ENCODE measurements at places on chromosomes 4 and X.

GRCh38 chrX:119482041-119482440 lies 13.8 kb downstream of the SLC25A5 start:
- DNase-seq: no peak

GRCh38 chrX:65697915-65698796 lies 30.7 kb downstream of the MSN start:
- DNase-seq: no peak

- no peak for DNase-seq
These were observed 38.9 kb downstream of the GPRIN3 start for GRCh38 chr4:89268679-89269078.

DNA sequence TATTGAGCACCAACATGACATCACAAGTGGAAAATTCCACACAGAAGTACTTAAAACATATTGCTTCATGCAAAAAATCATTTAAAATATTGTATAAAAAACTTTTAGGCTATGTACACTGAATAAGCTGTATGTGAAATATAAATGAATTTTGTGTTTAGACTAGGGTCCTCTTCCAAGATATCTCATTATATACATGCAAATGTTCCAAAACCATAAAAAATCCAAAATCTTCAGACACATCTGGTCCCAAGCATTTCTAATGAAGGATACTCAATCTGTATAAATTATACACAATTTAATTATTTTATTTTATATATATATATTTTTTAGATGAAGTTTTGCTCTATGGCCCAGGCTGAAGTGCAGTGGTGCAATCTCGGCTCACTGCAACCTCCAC lies 10.1 kb upstream of the GSX2 start:
- no peak for DNase-seq

DNA sequence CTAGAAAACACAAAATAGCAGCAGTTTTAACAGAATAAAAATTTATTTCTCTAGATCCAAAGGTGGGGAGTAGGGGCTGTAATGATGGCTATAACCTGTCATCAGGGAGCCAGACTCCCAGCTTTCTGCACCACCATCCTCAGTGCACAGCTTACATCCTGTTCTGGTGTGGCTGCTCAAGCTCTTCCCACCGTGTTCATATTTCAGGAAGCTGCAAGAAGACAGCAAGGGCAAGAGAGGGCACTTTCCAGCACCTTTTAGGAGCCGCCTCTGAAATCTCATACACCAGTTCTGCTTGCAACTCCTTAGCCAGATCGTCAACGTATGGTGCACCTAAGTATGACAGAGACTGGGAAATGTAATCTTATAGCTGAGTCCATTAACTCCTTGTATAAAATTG lies 253.7 kb downstream of the CENPC start:
- no peak for DNase-seq

- DNase-seq: no peak
These were observed 83.7 kb upstream of the NHS start for GRCh38 chrX:17291171-17291900.

Measured in HS-27A (cell line).